ENCODE measurements at places on chromosomes 2 and 18.
A peak's percentile ranks its signal among the peaks of the same experiment; 100 is the strongest.

GRCh38 chr2:130933501-130933900 is 96.8 kb downstream of the ARHGEF4 start:
- DNase-seq: no peak

DNA sequence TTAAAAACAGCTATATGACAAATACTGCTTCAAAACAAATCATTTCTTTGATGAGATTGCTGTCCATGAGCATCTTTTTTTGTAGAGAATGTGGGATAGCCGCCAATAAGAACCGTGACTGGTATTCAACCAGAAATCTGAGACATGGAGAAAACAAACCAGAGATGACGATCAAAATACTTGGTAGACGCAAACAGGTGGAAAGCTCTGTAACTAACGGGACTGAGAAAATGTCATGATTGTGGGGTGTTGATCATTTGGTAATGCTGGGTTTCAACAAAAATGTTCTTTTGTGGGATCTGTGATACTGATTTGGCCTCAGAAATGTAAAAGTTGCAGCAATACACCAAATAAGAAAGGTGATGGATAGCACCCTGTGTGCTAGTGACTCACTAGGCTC is 364.8 kb downstream of the NYAP2 start:
- no peak for DNase-seq

DNA sequence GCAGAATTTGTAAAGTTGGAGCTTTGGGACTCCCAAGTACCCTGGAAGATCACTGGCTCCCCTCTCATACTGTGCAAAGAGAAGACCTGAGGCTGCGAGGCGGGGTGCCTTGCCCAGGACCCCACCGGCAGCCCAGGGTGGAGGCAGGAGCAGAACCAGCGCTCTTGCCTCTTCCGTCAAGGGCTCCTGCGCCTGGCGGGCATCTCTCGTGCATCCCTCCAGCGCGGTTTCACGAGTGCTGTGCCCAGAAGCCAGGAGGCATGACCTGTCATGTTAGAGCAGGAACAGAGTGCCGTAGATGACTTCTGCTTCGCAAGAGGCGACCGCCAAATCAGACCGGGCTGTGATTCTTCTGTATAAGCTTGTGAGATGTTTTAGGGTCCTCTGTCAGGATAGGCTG is 77.3 kb downstream of the LDLRAD4 start:
- DNase-seq: no peak

GRCh38 chr2:72162574-72162973 is 14.9 kb upstream of the CYP26B1 start:
- no peak for DNase-seq

GRCh38 chr2:236642584-236643291 is 73.1 kb downstream of the ACKR3 start:
- DNase-seq: no peak

GRCh38 chr18:45860971-45861370 is 35.5 kb downstream of the SIGLEC15 start:
- DNase-seq: no peak

- DNase-seq: peak; percentile 35
Measured at GRCh38 chr2:234135750-234136221, 85.3 kb downstream of the SPP2 start.

- DNase-seq: no peak
Measured at GRCh38 chr18:79241755-79242154, 154.0 kb upstream of the NFATC1 start.

DNA sequence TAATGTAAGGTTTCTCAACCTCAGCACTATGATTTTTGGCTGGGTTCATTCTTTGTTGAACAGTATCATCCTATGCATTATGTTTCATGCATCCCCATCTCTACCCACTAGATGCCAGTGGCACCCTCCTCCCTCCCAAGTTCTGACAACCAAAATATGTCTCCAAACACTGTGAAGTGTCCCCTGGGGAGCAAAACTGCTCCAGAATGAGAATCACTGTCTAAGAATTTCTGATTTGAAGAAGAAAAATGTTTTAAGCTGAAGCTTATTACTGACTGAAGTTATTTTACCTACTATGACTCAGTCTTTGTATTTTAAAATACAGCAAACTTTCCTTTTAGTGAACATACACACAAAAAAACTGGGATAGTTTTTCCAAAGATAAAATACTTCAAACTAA is 3.4 kb downstream of the THADA start:
- DNase-seq: no peak

DNA sequence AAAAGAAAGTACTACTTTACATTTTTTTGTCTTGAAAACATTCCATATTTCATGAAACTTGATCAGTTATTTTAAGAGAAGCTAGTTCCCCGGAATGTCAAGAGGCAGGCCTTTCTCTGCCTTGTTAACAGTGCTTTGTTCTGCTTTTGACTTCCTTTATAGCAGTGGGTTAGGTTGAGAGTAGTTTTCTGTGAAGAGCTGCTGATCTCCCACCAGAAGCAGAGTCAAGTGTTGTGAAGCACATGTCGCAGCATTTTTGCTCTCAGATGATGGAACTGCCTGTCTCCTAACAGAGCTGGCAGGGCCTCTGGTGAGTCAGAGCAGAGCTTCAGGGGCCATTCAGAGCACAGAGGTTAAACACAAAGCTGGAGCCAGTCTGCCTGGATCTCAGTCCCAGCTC is 871.8 kb downstream of the SLC4A3 start:
- no peak for DNase-seq

GRCh38 chr18:75211002-75211621 is 515 bp downstream of the TSHZ1 start:
- peak; percentile 36 for DNase-seq

GRCh38 chr2:42770288-42771131 is 6.6 kb upstream of the OXER1 start:
- no peak for DNase-seq

- no peak for DNase-seq
Measured at GRCh38 chr2:232632229-232632903, 1.0 kb upstream of the EFHD1 start.

DNA sequence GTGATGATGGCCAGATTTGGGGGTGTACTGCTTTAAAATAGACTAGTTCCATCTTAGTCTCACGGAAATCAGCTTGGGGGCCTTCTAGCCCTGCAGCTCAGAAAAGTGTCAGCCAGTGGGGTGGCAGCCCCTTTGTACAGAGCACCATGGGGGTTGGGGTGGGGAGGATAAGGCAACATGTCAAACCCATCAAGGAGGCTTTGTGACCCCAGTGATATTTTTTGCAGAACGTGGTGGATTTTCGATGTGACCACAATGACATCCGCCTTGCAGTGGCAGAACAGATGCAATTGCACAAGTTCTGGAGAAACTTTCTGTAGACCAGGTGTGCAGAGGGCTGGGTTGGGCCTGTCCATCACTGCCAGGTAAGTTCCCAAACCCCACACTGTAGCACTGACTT is 3.0 kb upstream of the CD8A start:
- no peak for DNase-seq

- no peak for DNase-seq
Measured at GRCh38 chr2:89763581-89764485, 1072.4 kb downstream of the RPIA start.

- no peak for DNase-seq
Measured at GRCh38 chr2:239636808-239637207, 236.0 kb upstream of the HDAC4 start.

GRCh38 chr2:98822301-98823164 is 91.6 kb upstream of the MGAT4A start:
- peak; percentile 69 for DNase-seq

DNA sequence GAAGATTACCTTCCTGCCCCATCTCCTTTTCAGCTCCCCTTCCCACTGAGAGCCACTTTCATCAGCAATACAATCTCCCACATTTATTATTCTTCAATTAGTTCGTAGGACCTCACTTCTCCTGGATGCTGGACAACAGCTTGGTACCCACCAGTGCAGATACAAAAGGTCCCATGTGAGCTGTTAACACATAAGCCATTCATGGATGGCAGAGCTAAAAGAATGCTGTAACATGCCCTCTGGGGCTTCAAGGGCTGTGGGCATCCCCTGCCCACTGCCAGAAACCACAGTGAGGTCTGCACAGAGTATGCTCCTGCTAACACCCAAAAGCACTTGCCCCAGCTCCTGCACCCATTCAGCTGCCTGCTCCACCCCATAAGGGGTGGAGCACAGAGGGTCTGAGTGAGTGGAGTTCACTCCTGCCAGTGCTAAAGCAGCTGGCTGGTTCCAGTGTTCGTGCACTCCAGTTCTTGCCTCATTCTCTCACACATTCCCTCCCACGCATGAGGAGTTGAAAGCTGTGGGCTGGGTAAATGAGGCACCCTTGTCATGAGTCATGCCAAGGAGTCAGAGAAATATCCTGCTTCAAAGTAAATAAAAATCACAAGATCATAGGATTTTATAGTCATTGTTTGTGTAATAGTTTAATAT is 305.9 kb upstream of the TMEFF2 start:
- DNase-seq: peak; percentile 4

DNA sequence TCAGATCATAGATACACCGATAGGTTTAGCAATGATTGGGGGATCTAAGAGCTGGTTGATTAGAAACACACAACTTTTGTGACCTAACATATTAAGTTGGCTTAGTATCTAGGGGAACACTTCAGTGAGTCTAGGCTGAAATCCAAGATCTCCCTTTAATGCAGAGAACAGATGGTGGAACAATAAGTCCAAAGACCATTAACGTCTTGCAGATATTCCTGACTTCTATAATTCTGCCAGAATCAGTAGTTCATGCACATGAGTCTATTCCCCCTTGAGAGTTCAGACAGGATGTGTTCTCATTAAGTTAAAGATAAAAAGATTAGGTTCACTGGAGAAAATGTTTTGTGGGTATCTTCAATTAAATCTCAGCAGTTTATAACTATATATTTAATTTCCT is 506.5 kb downstream of the TSN start:
- no peak for DNase-seq

DNA sequence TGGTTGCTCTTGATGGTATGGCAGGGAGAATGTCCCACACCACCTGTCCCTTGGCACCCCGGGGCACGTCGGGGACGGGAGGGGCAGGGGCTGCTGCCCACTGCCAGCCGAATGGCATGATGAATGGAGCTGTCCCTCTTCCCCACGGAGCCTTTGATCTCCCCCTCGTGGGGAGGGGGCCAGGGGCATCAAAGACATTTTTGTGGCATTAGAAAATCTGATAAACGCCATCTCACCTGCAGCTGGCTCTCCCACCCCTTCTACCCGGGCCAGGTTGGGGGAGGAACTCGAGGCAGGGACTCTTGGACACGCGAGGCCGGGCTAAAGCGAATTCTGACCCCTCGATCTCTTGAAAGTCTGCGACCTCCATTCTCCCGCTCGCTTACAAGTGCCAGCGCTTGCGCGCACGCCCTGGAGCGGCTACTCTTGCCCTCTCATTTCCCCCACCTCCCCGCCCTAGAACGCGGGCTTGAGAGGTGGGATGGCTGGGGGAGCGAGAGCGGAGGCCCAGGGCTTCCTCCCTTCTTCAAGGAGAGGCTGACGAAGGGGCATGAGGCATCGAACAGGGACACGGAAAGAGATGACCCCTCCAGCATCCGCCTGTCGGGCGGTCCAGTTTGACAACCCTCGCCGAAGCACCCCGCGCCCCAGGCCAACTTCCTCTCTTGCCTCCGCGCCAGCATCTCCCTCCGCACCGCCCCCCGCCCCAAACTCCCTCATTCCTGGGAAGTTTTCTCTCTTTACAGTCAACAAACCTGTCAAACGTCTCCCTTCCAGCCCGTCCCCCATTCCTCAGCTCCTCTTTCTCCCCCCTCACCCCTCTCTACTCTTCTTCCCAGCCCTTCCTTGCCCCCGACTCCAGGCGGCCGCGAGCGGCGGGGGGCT is 692 bp upstream of the WNT6 start:
- DNase-seq: no peak

DNA sequence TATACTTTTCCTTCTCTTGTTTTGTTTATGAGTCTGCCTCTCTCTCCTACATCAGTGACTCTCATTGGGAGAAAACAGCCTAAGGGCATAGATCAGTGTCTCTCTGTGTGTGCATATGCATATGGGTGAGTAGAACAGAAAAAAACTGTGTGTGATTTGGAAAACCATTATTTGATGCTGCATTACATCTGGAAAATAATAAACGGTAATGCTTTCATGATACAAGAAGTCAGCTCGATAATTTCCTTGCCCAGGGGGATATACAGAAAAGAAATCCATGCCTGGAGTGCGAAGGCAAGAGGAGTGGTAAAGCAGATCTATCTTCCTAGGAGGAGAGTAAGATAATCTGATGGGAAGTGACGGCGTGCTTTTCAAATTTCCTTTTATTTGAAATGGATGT is 221.5 kb upstream of the LYPD1 start:
- no peak for DNase-seq

DNA sequence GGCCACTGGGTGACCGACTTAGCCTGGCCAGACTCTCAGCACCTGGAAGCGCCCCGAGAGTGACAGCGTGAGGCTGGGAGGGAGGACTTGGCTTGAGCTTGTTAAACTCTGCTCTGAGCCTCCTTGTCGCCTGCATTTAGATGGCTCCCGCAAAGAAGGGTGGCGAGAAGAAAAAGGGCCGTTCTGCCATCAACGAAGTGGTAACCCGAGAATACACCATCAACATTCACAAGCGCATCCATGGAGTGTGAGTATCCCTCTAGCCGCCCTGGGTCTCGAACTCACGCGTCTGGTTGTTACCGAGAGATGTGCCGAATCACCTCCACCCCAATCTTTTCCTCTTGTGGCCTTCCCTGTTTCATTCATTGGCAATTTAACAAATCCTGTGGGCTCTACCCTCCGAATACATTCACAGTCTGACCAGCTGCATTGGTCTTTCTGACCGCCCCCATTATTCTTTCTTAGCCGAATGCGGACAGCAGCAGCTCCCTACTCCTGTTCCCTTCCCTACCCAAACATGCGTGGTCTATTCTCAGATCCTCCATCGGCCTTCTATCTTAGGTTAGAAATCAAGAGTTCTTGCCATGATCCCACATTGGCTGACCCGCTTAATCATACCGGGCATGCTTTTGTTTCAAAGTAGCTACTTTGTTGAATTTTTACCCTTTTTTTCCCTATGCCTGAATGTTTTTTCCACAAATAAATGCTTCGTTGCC is 631 bp downstream of the RPL31 start:
- DNase-seq: no peak

GRCh38 chr2:120854014-120854620 is 118.4 kb downstream of the GLI2 start:
- no peak for DNase-seq

- no peak for DNase-seq
Measured at GRCh38 chr18:50494569-50494968, 65.3 kb upstream of the MAPK4 start.

- no peak for DNase-seq
Measured at GRCh38 chr2:18871430-18871829, 282.1 kb upstream of the NT5C1B start.

- no peak for DNase-seq
Measured at GRCh38 chr18:52682260-52682659, 342.3 kb downstream of the DCC start.

GRCh38 chr18:9474108-9474982 is 968 bp upstream of the RALBP1 start:
- no peak for DNase-seq

DNA sequence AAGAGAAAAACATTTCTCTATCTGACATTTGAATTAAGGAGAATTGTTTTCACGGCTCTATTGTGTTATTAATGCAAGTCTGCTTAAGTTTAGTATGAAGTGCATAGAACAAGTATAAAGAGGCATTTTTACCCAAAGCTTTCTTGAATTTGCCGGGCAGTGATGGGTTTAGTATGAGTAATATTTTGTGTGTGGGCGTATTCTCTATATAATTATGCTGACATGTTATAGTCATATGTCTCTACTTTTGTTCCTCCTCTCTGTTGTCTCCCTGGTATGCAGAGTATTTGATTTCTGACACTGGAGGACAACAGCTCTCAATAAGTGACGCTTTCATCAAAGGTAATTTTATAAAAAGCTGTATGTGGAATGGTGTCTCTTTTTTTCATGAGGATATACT is 45.9 kb downstream of the PIKFYVE start:
- no peak for DNase-seq

GRCh38 chr2:20145497-20146193 is 79.3 kb downstream of the SDC1 start:
- no peak for DNase-seq
